ENCODE measurements at places on chromosomes 6 and 20.

GRCh38 chr6:70222439-70222749 is 80.5 kb downstream of the COL9A1 start:
- no peak for DNase-seq

DNA sequence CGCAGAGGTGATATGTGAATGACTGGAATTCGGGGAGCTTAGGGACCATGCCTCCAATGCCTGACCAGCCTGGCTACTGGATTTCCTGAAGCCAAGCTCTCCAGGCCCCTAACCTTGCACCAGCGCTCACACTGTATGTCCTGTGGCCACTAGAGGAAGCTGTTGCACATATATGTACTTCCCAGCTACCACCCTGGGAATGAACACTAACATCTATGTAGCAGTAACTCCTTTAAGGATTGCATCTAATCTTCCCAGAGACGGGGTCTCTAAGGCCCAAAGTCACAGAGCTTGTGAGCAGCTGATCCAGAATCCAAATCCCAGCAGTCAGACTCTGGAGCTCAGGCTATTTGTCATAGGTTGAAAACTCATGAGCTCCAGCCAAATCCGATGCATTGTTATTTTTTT is 20.4 kb upstream of the BPIFB1 start:
- DNase-seq, result no peak

DNA sequence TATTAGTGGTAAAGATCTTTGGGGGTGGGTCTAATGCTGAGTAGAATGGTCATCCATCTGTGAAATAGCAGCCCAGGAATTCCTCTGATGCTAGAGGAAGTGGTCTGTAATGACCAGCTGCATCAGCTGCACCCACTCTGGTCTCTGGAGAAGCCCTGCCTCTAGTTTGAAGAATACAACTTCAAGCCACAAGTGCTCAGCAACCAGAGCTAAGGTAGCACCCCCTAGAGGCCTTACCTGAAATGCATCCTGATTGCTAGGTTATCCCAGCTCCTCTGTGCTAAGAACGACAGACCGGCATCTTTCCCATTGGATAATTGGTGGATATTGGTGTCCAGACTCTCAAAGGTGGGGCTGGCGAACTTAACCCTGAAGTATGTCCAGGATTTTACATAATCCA is 58.2 kb downstream of the DNAH8 start:
- no peak for DNase-seq

DNA sequence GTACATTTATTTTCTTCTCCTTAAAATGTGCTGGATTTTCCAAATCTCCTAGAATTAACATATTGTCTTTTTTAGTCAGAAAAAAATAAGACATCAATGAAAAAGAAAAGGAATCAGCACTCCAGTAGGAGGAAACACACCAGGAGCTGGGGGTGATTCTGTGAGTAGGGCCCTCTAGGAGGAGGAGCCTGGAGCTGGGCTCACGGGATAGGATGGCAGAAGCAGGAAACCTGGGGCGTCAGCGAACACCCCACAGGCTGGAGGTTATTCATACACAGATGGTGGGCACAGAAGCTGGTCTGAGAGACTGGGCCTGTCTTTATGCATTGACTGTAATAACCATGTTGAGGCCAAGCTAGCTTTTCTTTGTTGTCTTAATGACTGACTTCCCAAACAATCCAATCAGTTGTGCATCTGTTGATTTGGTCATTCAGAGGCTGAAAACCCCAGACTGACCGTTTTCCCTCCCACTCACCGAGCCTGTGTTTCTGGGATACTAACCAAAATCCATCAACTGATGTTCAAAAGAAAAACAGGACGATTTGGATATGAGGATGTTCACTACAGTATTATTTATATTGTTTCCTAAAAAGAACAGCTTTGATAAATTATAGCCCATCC is 53.1 kb downstream of the CPNE5 start:
- DNase-seq, result no peak

GRCh38 chr20:62426699-62427131 is 624 bp downstream of the RBBP8NL start:
- no peak for DNase-seq

GRCh38 chr6:96809119-96809518 is 28.2 kb downstream of the GPR63 start:
- no peak for DNase-seq
